ENCODE measurements at places on chromosomes 5 and 9.

- no peak for DNase-seq
These were observed 1.1 kb upstream of the FAF2 start for GRCh38 chr5:176446884-176447590.

DNA sequence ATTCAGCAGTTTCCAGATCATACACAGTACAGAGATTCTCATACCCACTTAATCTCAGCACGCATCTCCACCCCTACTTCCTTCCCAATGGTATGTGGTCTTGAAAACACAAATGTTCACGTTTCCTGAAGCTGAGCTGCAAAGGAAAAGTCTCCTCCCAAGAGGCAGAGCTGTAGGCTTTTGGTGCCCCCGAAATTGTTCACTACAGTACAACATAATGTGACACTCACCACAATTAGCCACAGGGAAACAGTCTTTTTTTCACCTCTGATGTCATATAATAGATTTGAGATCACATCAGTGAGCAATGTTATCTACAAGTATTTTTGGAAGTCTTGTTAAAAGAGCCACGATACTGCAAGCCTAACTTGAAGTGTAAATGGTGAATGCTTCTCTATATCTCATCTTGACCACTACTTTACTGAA is 40.2 kb downstream of the NFIB start:
- DNase-seq, result no peak

- DNase-seq, result no peak
These were observed 169.2 kb downstream of the RAB3C start for GRCh38 chr5:58752104-58752503.

- no peak for DNase-seq
These were observed 40.4 kb upstream of the HMHB1 start for GRCh38 chr5:143771602-143772001.

- no peak for DNase-seq
These were observed 56.3 kb downstream of the TBCA start for GRCh38 chr5:77719666-77720363.

- no peak for DNase-seq
These were observed 130.8 kb upstream of the IRX4 start for GRCh38 chr5:2013301-2014057.

DNA sequence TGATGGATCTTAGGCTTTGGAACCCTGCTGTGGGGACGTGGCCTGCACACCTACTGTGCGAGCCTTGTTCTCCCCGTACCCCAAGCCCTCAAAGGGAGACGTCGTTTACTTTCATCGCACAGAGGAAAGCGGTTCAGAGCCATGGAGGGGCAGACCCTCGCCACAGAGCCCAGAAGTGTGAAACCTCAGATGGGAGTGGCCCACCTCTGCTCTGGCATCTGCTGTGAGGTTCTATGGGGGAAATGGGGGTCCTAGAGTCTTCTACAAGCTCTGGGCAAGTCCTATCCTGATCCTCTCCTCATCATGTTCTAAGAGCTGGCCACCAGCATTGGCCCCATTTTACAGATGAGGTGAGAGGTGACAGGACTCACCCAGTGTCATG is 3.7 kb upstream of the RNF44 start:
- DNase-seq, result no peak

DNA sequence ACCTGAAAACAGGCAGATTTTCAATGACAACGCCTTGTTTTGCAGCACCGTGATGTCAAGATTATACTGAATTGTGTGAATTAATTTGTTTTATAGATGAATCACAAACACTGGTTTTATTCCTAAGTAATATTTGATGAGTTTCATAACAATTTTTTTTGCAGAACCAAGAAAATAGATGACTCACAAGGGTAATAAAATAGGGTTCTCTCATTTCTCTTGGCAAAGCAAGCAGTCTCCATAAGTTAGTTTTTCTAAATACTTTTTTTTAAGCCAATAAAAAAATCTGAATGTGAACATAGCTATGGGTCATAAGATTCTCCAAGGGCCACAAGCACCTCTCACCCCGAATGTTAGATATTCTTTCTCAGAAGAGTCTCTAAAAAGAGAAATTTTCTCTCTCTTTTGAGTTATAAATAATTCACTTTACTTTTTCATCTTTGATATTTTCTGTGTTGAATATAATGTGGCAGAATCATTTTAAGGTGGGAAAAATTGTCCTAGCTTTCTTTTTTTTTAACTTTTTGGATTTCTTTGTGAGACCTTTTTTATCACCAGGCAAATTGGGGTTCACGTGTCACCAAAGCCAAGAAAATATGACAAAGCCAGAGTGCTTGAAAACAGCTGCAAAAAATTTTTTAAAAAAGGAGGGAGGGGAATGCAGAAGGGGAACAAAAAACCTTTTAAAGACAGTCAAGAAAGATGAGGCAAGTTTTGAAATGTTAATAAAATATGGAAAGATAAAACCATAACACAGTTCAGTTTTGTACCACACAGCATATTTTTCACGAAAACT is 174.6 kb upstream of the DAPK1 start:
- DNase-seq, result no peak

- DNase-seq, result no peak
These were observed 105.2 kb downstream of the WNK2 start for GRCh38 chr9:93288891-93289883.

DNA sequence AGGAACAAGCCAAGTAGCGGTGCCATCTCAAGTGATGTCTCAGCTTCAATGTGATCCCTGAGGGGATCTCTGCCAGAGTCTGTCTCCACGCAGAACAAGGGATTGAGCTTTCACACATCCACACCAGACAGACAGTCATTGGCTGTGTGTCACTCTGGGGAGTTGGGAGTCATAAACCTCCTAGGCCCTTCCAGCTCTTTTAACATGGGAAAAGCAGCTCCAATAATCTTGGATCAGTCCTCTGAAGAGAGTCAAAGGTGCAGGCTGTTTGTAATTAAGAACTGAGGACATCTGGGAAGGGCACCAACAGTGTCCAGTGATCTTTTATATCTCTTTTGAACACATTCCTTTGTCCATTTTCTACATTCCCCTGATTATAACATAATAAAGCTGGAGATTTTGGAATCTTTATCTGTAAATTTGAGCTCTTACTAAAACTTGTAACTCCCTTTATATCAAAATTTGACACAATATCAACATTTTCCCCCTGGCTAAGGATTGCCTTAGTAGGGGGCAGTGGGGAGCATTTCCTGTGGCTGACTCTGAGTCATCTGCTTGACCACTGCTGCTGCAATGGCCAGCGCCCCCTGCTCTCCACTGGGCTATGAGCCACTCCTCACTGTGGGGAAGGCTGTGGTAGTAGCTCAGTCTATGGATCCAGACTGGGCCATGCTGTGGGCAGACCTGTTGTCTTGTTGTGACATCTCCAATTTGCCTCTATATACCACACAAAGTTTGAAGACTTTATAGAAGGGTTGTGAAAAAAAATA is 284.4 kb downstream of the OSTF1 start:
- DNase-seq, result no peak

DNA sequence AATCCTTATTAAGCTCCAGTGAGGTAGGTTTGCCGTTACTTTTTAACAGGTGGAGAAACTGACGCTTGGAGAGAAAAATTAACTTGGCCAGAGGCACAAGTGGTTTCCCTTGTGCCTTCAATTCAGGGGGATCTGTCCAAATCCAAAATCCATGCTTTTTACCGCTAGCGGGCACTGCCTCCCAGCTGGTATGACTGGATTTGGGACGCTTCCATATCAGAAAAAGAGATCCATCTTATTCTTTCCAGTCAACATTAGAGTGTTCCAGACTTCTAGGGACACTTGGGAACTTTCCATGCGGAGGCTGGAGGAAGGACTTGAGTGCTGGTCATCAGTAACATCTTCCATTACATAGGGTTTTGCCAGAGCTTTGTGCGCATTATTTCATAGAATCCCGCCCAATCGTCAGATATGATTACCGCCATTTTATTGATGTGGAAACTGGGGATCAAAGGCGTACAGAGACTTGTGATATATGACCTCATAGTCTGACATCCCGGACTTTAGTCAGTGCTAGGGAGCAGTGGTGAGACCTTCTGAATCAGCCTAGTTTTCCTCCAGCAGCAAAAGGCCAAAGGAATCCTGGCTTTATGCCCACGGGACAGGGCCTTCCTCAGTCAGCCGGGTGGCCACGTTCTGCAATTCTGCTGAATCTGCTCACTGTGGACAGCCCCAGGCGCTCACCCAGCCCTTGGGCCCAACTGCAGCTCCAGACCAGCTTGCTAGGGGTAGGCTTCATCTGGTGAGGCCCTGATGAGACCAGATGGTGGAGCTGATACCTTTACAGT is 1.1 kb upstream of the GNPDA1 start:
- no peak for DNase-seq

GRCh38 chr9:82457891-82458290 is 469.3 kb downstream of the SPATA31D1 start:
- DNase-seq, result no peak

DNA sequence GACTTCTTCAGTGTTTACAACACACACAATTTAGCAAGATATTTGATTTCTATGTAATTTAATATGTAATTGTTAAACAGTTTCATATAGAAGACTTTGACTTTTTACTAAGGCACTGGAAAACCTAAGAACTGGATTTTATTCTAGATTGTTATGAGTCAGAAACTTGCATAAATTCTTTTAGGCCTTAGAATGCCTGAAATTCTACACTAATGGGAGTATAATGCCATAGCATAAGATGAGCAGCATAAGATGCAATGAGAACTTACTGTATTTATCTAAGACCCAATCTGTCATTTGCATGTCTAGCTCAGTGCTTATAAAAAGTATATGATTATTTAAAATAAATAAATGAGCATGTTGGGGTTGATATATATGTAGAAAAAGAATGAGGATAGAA is 285.2 kb downstream of the CDH12 start:
- DNase-seq, result no peak

DNA sequence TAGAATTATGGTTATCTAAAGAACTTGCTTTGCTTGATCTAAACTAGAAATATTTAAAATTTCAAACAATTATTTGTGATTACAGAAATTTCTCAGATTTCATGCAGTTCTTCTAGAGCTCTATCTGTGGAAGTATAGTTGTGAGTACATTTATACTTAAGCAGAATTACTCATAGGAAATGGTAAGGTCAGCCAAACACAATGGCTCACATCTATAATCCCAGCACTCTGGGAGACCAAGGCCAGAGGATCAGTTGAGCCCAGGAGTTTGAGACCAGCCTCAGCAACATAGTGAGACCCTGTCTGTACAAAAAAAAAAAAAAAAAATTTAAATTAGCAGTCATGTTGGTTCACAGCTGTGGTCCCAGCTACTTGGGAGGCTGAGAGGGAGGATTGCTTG is 71.0 kb downstream of the INVS start:
- no peak for DNase-seq

DNA sequence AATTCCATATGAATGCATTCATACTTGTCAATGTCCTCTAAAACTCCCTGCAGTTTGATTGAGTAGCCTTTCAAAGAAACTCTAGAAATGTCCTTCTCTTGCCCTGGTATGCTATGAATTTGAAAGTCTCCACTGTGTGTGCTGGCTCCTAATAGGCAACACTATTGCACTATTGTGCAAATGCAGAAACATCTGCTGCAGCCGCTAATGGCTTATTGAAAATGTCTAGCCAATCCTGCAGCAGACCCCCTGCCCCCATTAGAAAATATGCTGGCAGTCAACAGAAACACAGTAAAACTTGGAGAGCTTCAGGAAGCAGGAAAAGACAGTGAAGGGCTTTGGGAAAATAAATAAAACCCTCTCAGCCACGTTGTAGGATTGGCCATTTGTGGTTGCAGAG is 87.3 kb upstream of the GRAMD2B start:
- DNase-seq, result no peak

GRCh38 chr5:65769539-65769938 is 47.5 kb downstream of the NLN start:
- DNase-seq, result no peak

DNA sequence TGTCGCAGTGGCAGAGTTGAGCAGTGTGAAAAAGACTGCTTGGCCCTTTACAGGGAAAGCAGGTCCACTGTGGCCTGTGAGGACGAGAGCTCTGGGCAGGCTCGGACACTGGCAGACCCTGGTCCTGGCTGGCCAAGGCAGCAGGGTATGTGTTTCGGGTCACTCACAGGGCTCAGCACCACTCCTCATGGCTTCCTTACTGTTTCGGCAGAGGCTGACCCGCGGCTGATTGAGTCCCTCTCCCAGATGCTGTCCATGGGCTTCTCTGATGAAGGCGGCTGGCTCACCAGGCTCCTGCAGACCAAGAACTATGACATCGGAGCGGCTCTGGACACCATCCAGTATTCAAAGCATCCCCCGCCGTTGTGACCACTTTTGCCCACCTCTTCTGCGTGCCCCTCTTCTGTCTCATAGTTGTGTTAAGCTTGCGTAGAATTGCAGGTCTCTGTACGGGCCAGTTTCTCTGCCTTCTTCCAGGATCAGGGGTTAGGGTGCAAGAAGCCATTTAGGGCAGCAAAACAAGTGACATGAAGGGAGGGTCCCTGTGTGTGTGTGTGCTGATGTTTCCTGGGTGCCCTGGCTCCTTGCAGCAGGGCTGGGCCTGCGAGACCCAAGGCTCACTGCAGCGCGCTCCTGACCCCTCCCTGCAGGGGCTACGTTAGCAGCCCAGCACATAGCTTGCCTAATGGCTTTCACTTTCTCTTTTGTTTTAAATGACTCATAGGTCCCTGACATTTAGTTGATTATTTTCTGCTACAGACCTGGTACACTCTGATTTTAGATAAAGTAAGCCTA is 15.7 kb downstream of the SQSTM1 start:
- peak; percentile 37 for DNase-seq

GRCh38 chr5:52817818-52818217 is 30.1 kb downstream of the ITGA1 start:
- no peak for DNase-seq

- DNase-seq, result no peak
These were observed 52.8 kb downstream of the SPATA31C2 start for GRCh38 chr9:88085476-88085875.

- DNase-seq, result no peak
These were observed 27.4 kb downstream of the OXCT1 start for GRCh38 chr5:41842777-41843176.

DNA sequence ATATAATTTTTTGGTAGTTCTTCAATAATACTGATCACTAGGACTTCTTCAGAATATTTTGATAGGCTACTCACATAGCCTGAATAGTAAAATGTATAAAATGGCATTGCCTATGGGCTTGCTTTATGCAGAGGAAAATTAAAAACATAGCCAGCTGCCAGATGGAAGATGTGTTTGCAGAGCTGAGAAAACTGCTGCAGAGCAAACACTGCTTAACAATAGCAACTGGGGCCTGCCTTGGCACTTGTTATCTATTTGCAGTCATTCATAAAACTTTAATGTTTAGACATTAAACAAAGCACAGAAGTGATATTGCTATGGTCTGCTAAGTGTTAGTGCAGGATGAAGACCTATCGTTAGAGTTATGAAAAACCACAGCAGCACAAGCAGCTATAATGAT is 151.5 kb upstream of the SMC2 start:
- DNase-seq, result no peak

DNA sequence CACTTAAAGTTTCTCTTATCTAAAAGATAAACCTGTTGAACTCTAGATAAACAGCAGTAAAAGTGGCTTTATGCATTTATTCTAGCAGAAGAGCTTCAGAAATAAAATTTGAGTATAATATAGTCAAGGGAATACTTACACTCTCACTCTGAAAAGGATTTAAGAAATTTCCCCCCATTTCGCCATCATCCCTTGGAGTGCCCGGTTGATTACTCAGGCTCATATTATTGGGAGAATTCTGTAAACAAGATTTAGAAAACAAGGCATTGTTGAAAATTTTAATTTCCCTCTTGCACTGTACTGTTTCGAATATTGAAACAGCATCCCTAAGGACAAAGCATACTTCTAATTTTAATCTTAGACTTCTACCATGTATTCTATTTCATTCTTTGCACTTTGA is 34.5 kb upstream of the ACOT12 start:
- DNase-seq, result no peak

Data from activated CD4-positive, CD25-positive, alpha-beta regulatory T cell (primary cell).